ENCODE measurements at places on chromosomes 6 and 20.

- no peak for DNase-seq
- H3K4me3 ChIP-seq, result no peak overlapping the region
- H3K27me3 ChIP-seq, result no peaks in the 10 kb centered on the region
- H3K27ac ChIP-seq, result no peak overlapping the region
- no peaks in the 10 kb centered on the region for H3K4me1 ChIP-seq
- H3K36me3 ChIP-seq, result no peaks in the 10 kb centered on the region
Observed at GRCh38 chr6:101083533-101084175, 202.5 kb upstream of the ASCC3 start.

DNA sequence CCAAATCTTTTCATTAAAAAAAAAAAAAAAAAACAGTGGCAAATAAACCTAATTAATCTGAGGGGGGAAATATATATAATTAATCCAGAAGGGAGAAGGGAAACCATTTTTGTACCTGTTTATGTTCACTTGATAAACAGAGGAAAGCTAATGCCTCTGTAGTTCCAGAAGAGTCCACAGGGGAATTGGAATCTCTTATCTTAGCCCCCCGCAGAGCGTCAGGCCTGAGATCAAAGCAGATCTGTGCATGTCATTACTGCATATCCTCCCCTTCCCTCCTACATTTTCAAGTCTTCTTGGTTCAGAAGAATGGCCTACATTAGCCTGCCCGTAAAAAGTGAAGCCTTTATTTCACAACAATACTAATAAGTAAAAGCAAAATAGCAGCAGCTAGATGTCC lies 157.2 kb downstream of the PTPRT start:
- H3K27me3 ChIP-seq, result no peaks in the 10 kb centered on the region
- no peak overlapping the region for H3K4me3 ChIP-seq
- H3K27ac ChIP-seq, result no peak overlapping the region
- no peaks in the 10 kb centered on the region for H3K4me1 ChIP-seq

- no peaks in the 10 kb centered on the region for H3K4me1 ChIP-seq
- no peak overlapping the region for H3K27ac ChIP-seq
- H3K4me3 ChIP-seq, result no peak overlapping the region
- H3K36me3 ChIP-seq, result no peaks in the 10 kb centered on the region
Observed at GRCh38 chr20:24636626-24637025, 167.2 kb downstream of the SYNDIG1 start.

DNA sequence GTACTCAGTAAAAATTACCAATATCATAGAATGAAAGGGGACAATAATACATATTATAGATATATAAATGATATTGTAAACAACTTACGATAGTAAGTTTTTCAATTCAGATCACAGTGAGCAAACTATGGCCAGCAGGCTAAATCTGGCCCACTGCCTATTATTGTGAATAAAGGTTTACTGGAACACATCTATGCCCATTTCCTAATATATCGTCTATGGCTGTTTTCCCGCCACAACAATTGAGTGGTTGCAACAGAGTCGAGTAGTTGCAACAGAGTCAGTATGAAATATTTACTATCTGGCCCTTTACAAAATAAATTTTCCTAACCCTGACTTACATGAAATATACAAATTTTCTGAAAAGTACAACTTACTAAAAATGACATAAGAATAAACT lies 297.3 kb upstream of the KCNQ5 start:
- H3K4me3 ChIP-seq, result no peak overlapping the region
- no peaks in the 10 kb centered on the region for H3K4me1 ChIP-seq
- H3K27me3 ChIP-seq, result no peaks in the 10 kb centered on the region
- DNase-seq, result no peak

DNA sequence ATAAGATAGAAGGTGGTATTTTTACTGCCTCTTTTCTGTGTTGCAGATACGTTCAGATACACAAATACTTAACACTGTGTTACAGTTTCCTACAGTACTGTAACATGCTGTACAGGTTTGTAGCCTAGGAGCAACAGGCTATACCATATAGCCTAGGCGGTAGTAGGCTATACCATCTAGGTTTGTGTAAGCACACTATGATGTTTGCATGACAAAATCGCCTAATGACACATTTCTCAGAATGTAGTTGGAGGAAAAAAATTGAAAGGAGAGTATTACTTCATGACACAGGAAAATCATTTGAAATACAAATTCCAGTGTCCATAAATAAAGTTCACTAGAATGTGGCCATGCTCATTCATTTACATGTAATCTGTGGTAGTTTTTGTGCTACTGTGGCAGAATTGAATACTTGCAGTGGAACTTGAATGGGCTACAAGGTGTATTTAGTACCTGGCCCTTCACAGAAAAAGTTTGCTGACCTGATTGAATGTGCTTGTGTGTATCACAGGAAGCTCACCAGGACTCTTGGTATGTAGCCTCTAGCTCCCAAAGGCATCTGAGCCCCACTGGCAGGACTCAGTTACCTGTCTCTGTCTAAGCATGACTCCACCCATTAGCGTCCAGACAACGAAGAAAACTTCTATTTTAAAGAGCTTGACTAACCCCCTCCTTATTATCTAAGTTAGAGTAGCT lies 18.8 kb downstream of the TOP1 start:
- no peak for DNase-seq
